Stimulated activated CD8-positive, alpha-beta memory T cell treated with anti-CD3 and anti-CD28 coated beads, Interleukin-4, amount 100 ng/mL, for 1 hour (primary cell): ENCODE measurements at places on chromosomes 11 and 22.

DNA sequence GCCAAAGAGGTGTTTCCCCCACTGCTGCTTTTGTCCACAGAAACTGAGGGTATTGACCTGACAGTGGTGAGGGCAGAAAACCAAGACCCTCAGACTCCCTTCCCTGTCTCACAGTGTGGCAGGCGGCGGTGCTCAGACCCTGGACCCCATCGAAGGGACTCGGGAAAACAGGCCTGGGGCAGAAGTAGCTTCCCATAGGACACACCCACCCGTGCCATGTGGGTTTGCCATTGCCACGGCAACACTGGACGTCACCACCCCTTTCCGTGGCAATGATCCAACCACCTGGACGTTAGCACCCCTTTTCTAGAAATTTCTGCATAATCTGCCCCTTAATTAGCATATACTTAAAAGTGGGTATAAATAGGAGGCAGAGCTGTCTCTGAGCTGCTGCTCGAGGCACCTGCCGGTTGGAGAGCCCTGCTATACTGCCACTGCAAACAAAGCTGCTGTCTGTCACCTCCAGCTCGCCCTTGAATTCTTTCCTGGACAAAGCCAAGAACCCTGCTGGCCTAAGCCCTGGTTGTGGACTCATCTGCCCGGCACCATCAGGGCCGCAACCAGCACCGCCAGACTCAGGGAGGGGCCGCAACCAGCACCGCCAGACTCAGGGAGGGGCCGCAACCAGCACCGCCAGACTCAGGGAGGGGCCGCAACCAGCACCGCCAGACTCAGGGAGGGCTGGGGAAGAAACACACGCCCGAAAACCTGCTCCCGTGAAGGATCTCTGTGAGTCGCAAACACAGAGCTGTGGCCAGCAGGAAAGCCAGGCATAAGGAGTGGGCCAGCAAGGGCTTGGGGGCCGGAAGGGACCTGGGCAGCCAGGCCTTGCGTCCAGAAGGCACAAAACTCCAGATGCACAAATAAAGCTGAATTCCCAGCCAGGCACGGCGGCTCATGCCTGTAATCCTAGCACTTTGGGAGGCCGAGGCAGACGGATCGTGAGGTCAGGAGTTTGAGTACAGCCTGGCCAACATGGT, 10.4 kb downstream of the MLC1 start:
- DNase-seq, result no peak

GRCh38 chr22:49291781-49292180, 535.9 kb downstream of the BRD1 start:
- no peak for DNase-seq

DNA sequence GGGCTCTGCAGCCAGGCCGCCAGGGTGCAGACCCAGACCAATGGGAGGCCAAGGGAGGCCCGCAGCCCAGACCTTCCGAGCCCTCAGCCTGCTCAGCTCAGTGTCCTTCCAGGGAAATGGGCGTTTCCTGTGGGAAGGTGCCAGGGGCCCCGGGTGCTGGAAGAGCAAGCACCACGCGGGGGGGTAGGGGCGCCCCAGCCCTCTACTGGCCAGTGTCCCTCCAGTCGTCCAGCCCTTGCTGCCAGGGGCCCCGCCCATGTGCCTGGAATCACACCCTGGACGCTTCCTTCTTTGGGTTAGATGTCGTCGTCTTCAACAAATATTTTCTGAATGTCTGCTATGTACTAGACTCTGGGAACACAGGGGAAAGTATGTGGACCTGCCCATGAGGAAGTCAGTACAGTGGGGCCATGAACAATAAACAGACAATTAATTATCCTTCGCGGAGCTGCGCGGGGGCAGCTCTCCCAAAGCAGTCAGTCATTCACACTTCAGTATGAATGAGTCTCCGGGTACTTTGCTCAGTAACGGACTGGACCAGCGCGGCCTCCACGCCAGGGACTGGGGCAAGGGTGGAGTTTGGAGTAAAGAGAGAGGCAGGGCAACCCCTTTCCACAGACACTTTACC, 60.2 kb downstream of the CDKN1C start:
- no peak for DNase-seq

DNA sequence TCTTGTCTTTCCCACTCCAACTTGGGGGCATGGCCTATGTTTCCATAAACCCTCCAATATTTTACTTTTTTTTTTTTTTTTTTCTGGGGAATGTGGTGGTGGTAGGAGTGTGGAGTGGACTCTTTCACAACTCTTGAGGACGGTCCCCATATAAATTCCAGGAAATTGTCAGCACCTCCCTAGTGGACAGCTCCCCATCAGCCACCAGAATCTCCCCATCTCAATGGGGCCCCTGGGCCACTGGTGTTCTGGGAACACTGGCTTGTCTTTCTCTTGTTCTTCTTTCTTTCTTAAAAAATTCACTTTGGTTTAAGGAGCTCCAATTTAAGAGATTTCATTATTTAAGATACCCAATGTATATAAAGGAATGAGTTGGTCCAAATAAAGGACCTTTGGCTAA, 74.1 kb downstream of the ADM start:
- no peak for DNase-seq

DNA sequence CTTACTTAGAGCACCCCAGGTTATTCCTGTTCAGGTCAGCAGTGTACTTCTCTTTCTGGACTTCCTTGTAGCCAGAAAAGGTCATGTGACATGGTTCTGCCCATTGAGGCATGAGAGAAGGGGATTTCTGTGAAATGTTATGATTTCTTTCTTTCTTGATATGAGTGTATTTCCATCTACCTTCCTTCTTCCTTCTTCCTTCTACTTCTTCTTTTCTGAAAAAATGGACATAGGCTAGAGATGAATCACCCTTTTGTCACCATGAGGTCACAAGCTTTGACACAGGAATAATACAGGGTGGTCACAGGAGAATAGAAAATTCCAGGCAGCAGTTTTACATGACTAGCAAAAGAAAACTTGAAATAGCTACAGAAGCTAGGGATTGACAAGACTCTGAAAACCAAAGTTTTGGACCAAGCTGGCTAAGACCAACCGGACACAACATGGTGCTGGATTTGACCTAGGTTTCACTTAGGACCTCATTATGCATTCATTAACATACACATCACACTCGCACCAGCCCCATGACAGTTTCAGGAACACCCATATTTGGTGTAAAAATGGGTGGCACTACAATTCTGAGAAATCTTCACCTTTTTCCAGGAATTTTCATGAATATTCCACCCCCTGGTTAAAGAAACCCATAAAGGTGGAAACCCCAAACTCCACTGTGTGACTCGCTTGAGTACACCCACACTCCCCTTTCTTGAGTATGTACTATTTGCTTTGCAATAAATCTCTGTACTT, 21.2 kb upstream of the MAP6 start:
- DNase-seq, result no peak

DNA sequence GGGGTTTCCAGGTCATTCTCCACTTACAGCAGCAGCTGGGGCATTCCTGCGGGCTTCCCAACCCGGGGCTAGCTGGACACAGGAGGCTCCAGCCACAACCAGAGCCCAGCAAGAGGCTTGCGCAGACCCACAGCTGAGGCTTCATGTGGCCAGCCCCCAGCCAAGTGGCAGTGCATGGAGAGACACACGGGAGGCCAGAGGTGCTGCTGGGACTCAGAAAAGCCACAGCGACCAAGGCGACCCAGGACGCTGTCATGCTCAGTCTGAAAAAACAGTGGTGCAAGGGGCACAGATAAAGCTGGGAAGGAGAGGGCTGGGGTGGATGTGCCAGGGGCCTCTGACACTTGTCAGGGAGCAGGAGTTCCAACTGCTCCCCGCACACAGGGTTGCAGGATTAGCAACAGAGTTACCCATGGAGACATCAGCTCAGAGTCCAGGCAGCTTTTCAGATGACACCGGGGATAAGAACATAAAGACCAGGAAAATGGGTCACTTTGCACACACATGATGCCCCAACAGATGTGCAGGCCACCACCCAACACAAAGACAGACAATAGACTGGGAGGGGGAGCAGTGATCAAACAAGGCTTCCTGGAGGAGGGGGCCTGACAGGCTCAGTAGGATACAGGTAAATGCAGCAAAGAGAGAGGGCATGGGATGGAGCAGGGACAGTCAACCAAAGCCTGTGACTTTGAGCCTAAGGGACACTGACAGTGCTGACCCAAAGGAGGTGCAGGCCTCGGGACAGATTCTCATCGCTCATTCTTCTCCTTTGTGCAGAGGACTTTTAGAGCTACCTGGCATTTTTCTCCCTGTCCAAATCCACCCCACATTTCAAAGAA, 6.9 kb upstream of the NEAT1 start:
- no peak for DNase-seq

DNA sequence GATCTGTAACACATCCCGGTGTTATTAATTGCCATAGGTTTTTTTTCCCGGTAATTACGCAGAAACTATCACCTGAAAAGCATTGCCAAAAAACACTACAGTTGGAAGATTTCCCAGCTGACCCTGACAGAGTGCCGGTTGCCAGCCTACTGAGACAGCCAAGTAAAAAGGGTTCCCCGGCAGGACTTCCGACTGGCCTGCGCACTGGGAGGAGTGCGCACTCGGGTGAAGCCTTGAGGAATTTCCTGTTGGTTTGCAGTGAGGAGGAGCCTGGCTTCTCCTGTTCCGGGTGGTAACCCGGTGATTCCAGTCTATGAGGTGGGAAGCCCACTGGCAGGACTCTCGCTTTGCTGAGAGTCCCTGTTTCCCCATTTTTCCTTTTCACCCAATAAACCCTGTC, 52.1 kb downstream of the CNTF start:
- no peak for DNase-seq

- DNase-seq, result no peak
Observed at GRCh38 chr11:35403765-35404387, 15.5 kb downstream of the SLC1A2 start.

DNA sequence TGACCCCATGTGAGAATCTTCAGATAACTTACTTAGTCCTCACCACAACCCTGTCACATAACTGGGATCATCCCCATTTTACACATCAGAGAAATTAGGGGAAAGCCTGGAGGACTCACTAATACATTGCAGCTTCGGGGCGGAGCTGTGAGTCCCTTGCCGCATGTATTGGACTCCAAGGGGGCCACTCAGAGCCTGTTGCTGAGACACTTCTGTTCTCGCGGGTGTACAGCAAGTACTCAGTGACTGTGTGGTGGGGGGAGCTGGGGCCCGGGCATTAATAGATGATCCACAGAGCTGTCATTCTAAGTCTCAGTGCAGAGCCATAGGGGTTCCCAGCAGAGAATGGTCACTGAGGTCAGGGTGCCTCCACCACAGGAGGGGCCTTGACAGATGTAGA, 13.5 kb downstream of the OAF start:
- DNase-seq, result no peak

DNA sequence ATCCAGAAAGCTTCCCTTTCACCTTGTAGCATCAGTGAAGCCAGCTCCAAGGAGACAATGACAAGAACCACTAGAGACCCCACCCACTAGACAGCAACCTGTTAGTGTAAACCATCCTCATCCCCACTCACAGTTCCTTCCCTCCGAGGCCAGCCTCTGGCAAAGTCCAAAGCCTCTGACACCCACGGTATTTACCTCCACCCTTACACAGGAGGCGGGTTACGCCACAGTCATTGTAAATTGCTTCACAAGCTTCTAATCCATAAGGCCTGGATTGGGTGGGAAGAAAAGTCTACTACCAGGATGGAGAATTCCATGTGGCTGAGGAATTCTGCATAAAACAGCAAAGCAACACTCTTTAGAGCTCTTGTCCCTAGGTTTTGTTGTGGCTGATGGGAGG, 287.4 kb downstream of the BUD13 start:
- DNase-seq, result no peak

GRCh38 chr22:19352766-19353165, 61.2 kb upstream of the CLTCL1 start:
- DNase-seq, result no peak

DNA sequence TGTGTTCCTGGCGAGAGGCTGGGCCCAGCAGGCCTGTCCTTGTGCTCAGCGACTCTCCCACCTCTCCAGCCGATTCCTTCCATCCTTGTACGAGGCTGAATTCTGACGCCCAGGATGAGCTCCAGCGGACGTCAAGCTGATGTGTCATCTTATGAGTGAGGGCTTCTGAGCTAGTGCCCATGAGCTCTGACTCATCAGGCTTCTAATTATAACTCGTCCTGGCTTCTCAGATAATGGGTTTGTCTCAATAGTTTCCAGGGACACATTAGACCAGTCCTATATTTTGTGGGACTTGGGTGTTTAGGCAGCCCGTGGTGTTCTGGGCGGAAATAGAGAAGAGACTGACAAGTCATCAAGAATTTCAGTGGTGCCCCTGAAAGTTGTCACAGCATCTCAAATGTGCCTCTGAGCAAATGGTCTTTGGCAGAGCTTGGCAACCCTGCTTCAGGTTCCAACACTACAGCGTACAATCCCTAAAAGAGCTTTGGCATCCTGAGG, 108.2 kb upstream of the CD44 start:
- no peak for DNase-seq

- no peak for DNase-seq
Observed at GRCh38 chr11:130599073-130599654, 150.7 kb downstream of the ADAMTS15 start.

GRCh38 chr11:124801014-124801413, 808 bp upstream of the MSANTD2 start:
- no peak for DNase-seq

DNA sequence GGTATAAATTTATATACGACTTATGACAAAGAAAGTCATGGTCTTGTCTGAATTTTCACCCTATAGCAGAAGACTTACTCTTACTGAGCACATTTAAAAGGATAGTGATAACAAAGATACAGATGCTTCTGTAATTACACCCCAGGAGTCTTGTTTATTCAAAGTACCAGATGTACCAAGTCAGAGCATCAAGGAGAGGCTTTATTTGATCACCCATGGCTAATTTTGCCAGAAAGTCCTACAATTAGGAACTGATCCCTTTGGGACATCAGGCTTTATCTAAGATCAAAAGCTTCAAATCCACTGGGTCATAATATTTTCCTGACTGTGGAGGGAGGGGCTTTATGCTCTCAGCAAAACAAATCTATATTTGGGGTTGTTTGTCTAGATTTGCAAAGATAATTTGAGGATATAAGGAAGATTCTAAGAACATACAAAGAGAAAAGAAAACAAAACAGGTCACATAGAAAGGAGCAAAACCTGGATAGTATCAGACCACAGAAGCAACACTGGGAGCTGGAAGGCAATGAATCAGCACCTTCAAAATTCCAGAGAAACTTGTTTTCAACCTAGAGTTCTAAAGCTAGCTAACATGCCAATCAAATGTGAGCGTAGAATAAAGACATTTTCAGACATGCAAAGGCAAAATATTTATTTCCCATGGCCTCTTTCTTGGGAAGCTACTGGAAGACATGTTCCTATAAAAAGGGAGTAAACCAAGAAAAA, 124.8 kb upstream of the CSNK2A3 start:
- DNase-seq, result no peak

DNA sequence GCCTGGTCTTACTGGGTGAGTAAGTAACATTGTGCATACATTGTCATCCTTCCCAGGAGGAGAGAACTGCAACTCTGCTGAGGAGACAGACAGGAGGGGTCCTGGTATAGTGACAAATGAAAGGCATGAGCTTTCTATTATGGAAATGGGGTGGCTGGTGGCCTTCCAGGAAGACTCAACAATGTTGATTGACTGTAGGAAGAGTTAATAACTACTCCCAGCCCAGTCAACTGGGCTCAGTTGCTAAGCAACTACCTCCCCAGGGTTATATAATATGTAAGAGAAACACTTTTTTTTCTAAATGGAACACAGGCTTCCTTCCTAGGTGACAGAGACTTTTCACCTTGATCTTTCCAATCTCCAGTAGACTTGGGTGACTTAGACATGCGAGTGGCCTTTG, 28.2 kb downstream of the SEZ6L start:
- no peak for DNase-seq

- DNase-seq, result no peak
Observed at GRCh38 chr11:108757630-108758029, 92.8 kb downstream of the DDX10 start.
